ENCODE measurements at places on chromosomes 1 and 21.

DNA sequence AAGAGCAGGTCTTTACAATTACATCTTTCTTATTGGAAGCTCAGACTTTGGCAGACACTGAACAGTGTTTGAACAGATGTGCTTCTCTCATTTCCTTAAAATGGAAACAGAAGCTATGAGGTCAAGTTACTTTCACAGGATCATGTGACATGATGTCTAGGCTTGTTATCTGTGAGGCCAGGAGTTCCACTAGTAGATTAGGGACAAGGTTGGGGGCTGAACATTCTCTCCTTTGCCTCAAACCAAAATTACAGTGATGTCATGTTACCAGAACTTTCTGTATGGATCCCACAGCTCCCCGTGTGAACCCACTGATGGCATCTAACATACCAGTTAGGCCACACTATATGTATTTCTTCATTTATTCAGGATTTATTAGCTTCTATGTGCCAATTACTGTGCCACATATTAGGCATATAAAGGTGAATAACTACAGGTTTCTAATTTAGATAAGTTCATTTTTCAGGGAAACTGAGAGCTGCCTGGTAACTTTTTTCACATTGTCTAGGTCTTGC lies 6.0 kb downstream of the DYNLT5 start:
- DNase-seq = no peak

DNA sequence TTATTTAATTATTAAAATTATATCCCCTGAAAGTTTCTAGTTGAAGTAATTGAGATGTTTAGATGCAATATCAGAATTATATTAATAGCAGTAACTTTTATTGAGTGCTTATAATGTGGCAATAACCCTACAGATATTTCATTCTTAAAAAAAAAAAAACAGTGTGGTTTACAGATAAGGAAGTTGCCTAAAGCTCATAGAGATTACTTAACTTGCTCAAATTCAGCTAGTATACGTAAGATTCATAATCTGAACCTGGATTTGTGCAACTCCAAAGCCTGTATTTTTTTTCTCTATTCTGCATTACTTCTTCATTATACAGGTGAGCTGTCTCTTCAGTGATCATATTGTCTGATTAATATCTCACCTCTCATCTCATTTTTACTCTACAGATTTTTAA lies 156.0 kb upstream of the PTBP2 start:
- no peak for DNase-seq

- DNase-seq = no peak
Observed at GRCh38 chr21:37865156-37865555, 51.1 kb downstream of the KCNJ6 start.

DNA sequence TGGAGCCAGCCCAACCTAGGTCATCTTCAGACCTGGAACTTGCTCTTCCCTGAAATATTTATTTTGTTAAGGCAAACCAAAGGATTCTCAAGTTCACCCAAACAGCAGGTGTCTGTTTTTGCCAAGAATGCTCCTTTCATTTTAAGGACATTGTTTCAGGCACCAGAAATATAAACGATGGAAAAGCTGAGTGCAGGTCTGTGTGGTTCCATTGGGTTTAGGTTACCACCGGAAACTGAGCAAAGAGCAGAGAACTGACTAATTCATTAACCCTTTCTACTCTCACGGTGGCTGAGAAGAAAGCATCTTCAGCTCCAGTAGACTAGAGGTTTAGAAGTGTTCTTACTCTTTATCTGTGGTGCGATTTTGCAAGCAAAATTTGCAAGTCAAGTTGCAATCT lies 38.0 kb upstream of the ZC3H11B start:
- no peak for DNase-seq

DNA sequence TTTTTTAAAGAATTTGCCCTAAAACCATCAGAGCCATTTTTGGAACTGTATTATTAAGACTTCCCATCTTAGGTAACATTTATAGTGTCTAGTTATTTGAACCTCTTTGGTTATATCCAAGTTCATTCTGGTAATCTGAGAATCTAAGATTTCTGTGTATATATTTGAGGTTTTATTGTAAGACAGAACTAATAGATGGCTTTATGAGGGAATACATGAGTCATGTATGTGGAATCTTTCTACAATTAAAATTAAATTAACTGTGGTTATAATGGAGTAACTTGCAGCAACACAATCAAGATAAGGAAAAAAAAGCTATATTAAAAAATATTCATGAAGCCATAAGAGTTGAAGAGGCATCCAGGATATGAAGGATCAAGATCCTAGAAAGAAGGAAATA lies 92.1 kb downstream of the UBE2U start:
- DNase-seq = no peak

GRCh38 chr1:27992276-27992675 lies 32.5 kb downstream of the XKR8 start:
- no peak for DNase-seq

DNA sequence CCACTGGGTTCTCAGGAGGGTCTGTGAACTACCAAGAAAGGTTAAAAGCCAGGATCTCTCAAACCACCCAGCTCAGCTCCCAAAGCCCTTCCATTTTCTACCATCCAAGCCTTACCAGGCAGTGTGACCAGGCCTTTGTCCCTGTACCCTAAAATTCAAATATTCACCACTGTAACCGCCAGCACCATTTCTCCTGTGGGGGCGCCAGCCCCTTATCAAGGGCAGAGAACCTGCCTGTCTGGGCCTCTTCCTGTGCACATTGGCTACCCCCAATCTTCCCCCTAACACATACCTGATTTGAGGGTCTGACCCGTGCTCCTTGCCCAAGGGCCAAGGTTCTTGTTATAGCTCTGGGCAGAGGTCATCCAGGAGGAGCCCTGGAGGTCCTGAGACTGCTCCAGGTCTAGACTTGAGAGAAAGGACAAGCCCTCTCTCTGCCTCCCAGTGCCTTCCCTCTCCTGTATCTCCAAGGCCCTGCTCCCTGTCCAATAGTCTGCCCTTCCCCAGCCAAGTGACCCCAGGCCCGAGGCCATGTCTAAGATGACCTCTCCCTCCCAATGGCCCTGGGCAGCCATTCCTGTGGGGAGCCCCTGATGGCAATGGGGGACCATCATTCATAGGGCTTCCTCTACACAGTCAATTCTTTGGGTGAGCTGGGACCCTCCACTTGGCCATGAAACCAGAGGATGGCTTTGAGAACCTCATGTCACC lies 78.5 kb downstream of the FHAD1 start:
- DNase-seq = no peak

DNA sequence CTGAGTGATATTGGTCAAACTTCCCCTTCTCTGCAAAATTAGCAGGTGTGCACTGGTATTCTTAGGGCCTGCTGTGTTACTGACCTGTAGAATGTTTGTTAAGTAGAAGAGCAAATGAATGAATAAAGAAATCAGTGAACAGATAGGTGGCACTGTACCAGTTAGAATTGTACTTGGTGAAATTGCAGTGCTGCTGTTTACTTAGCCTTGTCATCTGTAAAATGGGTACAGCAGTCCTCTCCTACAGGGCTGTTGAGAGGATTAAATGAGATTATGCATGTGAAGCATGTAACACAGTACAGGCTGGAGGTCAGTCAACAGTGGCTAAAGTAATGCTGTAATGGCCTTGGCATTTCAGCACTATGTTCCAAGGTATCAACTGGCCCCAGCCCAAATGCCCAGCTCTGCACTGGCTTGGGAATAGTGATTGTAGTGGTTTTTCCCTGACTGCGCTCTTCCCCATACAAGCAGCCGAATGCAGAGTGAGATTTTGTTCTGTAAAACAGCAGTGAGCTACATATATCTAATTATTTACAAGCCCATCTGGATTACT lies 10.5 kb downstream of the VANGL1 start:
- no peak for DNase-seq

DNA sequence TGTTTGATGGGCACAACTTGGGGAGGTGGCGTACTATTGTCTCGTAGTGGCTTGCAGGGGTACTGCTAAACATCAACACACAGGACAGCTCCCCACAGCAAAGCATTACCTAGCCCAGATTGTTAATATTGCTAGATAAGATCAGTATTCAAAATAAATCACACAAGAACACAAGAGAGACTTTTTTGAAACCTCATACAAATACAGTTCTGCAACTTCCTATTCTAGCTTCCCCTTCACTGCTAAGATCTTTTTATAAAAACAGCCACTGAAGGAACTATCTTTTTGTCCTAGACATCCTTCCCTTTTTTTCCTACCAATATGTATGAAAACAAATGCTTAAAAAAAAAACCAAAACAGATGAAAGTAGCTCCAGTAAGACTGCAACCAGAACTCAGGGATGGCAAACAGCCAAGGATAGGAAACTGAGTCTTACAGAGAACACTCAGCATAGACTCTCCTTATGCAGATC lies 137.8 kb upstream of the KRTAP19-8 start:
- DNase-seq = no peak

DNA sequence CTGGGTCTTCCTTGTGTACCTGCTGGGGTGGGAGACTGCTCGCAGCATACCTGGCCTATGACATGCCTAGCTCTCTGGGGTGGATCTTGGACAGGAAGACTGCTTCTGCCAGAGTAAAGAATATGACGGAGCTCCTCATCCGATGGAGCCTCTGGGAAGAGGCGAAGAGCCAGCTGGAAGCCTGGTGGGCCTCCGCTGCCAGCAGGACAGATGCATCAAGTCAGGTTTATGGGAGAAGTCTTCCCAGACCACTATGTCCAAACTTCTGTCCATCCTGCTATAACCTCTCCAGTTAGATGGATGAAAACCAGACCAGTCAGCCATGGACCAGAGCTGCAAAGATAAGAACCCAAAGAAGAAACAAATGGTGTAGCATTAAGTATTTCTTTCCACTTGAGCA lies 27.7 kb upstream of the NGF start:
- no peak for DNase-seq

GRCh38 chr1:171985639-171986038 lies 144.3 kb downstream of the DNM3 start:
- DNase-seq = no peak

DNA sequence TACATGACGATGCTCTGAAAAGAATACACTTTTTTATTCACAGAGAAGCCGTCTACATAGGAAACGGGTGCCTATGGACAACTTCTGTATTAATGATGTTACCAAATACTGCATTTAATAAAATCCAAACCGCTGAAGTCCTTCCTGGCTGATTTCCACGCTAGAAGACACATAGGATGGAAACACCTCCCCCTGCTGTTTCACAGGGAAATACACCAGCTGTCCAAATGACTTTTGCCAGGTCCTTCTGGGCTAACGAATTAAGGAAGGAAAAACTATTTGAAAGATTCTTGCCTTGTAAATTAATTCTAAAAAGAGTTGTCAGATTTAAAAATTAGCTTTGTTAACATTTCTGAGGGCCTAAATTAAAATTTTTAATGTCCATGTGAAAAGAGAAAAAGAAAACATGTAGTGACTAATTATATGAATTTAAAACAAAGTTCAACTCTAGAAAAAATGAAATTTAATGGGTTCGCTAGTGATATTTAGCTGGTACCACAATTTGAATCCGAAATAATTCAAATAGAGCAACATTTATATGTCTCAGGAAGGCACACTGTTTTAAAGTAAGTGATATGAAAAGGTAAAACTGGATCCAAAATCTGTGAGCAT lies 146.0 kb downstream of the RERE start:
- peak; percentile 78 for DNase-seq

DNA sequence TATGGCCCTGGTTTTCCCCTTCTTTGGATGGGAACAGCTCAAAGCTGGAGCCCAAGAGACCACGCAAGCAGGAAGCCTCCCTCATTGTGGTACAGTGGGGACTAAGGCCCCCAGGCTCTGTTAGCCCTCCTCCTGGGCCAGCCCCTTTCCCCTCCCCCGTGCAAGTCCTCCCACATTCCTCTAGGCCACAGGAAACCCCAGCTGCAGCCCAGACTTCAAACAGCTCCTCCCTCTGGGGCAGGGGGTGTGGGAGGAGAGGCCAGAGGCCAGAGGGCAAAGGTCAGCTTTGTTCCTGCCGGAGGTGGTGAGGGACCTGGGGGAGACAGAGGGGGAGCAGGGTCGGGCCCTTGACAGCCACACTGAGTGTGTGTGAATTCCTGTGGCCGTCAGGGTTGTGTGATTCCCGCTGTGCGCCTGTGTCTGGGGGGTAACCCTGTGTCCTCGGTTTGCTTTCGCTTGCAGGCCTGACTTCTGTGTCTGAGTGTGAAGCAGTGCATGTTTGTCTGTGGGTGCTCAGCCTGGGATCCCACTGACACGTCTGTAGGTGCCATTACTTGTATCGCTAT lies 3.4 kb upstream of the AHDC1 start:
- no peak for DNase-seq

DNA sequence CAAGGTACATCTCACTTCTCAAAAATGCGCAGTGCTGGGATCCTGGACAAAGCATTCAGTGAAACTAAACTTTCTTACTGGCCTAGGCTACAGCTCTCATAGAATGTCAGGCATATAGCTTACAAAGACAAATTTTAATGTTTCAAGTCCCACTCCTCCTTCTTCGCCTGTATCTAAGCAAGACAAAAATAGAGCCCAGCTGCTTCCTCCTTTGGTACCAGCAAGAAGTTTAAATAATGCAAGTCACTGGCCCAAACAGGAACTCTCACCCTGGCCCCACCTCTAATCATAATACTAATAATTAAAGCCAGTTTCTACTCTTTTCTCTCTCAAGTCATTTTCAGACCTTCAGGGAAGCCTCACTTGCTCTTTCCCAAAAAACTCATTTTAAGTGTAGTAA lies 1267.9 kb downstream of the MRPL39 start:
- DNase-seq = no peak

DNA sequence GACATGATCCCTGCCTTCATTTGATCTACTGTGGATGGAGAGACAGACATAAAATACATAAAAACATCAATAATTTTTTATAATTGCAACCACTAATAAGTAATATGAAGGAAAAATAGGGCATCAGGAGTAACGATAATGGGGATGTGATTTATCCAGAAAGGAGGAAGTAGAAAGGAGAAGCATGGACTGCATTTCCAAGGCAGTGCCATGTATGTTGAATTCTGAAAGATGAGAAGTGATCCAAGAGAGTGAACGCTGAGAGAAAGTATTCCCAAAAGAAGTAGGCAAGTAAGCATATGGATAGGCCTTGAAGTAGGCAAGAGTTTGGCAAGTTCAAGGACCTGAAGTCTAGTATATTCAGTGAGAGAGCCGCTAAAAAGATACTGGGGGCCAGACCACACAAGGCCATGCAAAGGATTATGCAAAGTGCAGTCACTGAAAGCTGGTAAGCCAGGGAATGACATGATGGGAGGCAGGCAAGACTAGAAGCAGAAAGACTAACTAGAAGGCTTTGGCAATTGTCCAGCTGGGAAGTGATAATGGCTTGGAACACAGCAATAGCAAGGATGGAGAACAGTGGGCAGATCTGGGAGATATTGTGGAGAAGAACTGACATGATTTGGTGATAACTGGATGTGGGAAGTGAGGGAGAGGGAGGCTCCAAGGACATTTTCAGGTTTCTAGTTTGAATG lies 85.9 kb downstream of the TM2D1 start:
- DNase-seq = no peak

GRCh38 chr1:232260861-232261260 lies 369.1 kb downstream of the SIPA1L2 start:
- peak; percentile 25 for DNase-seq

GRCh38 chr1:22676916-22677583 lies 24.0 kb downstream of the C1QB start:
- DNase-seq = peak; percentile 80
